ENCODE measurements at places on chromosomes 5 and 9.
A peak's percentile ranks its signal among the peaks of the same experiment; 100 is the strongest.

DNA sequence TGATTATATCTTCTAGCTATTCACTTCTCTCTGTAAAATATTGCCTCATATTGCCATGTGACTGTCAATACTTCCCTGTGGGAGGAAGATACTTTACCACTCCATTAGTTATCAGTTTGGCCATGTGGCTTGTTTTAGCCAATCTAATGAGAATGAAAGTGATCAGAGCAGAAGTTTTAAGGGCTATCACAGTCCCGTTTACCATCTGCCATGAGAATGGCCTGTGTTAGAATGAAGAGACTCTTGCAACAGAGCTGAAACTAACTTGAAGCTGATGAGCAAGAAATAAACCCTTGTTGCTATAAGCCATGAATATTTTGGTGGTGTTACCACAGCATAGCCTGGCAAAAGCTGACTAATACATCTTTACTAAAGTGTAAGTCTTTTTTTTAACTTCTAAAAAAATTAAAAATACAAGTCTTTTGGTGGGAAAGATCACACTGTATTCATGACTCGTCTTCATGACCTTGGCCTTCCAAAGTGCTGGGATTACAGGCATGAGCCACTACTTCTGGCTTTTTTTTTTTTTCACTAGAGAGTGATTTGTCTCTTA, 68.0 kb upstream of the CTNNA1 start:
- no peak for DNase-seq

GRCh38 chr9:14136646-14137370, 177.1 kb downstream of the NFIB start:
- DNase-seq = no peak

DNA sequence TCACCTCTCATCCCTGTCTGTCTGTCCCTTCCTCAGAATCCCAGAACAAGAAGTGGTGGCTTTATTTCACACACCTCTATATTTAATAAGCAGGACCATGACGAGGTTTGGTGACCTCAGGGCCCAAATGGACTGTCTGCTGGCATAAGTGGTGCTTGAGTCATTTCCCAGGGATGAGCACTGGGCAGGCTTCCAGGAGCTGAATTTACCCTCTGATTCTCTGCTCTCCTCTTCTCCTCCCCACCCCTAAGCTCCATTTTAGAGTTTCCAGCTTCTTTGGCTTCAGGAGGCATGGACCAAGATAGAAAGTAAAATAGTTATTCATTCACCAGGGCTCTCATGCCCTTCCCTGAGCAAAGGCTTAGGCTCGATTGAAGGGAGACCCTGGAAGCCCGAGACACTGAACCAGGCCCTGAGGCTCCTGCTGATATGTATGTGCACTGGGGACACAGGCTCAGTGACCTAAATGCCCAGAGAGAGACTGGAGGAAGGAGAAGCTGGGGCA, 69.1 kb downstream of the PPARGC1B start:
- DNase-seq = no peak

DNA sequence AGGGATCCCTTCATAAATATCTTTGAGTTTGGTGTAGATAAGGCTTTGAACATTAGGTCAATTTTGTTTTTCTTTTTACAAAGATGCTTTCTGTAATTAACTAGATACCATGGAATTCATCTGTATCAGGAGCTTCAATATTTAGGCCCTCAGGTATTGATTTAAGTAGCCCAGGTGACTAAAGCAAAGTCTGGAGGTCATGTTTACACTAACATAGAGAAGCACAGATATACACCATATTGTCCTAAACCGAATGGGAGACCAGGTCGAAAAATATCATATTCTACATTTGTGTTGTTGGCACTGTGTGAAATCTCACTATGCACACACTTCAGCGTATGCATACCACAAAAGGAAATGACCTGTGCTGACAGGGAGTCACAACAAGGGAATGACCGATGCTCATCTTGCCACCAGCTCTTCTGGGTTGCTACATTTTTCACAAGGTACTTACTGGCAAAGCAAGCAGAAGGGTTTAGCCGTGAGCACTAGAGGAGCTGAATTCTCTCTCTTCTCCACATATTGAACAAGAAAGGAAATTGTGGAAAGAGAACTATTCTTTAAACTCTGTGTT, 98.5 kb upstream of the IL7R start:
- DNase-seq = no peak

DNA sequence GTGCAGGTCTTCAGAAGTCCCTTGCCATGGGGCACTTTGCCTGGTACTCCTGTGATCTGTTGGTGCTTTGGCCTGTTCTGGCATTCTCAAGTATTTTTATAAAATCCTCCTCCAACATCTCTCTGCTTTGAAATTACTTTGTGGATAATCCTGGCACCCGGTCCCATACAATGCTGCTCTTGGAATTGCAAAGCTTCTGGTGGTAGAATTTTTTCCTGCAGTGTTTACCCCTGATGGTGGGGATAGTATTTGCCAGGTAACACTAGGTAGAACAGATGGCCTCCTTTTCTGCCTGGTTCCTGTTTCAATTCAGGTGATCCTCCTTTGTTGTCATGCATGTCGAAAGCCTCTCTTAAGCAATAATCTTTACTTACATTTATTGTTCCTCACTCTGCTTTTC, 109.8 kb upstream of the ATP10B start:
- no peak for DNase-seq

GRCh38 chr9:68974431-68974830, 39.5 kb downstream of the PRKACG start:
- DNase-seq = no peak

DNA sequence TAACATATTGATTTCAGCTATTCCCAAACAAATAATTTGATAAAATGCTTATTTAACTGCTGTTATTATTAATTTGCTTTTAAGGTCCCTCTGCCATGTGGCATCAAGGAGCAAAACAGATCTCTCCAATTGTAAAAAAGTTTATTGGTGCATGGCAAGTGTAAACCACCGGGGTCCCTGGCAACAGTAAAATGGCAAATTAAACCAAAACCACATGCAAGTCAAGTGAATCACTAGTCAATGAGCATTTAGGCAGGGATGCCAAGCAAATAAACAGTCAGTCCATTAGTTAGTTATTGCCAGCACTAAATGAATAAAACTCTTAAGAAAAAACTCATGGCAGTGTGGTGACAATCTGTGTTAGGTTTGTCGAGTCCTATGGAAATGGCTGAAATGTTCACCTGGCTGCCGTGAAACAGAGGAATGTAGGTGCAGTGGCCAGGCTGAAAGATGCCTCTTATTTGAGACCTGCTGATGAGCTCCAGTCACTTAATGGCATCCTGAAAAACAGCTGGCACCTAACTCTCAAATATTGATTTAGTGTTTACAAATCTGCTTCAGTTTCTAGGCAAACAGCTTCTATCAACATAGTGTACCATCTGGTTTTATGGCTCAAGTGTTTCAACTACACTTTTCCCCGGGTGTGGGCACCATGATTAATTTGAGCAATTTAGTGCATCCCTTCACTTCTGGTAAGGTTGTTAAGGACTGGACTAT, 296.5 kb upstream of the ITGA1 start:
- no peak for DNase-seq

DNA sequence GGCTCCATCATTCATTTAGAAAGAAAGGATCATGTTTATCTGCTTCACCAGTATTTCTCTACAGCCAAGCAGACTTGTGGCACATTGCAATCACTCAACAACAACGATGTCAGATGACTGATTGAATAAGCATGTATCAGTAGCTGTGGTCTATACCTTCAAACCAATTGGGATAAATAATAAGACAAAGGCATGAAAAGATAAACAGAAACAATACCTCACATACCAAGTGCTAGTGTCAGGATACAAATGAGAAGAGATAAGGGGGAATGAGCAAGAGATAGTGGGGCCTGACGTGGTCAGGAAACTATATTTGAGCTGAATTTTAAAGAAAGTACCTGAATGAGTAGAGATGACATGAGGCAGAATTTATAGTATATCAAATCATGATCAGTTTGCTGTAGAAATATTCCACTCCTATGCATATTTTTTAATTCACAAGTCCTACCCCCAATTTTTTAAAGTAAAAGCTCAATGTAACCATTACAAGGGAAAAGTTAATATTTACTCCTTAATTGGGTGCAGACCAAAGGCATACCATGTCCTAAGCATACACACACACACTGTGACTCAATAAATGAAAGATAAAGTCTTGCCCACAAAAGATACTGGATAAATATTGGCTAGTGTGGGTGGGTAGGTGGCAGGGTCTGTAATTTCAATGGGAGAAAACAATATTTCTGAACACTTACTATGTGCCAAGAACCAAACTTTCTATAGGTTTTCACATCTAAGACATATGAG, 284.5 kb downstream of the SPOCK1 start:
- DNase-seq = no peak

DNA sequence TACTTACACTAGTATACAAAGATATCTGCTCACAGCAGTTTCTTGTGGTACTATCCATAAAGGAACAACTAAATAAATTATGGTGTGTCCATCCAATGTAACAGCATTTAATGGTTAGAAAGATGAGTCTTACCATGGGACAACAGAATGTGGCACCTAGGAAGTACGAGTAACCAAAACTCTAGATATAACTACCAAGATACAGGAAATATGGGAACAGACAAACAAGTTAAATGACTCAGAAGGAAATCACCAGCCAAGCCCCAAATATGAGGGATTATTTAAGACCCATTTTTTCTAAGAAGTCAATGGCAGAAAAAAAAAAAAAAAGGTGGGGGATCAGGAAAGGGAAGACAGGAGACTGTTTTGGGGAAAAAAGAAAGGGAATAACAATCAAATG, 294.8 kb downstream of the PRELID2 start:
- DNase-seq = no peak

GRCh38 chr5:7495131-7495517, 99.2 kb downstream of the ADCY2 start:
- no peak for DNase-seq

- DNase-seq = no peak
Measured at GRCh38 chr5:126009566-126009965, 413.6 kb upstream of the GRAMD2B start.

GRCh38 chr5:153901449-153901848, 137.3 kb downstream of the FAM114A2 start:
- no peak for DNase-seq

- no peak for DNase-seq
Measured at GRCh38 chr9:133201424-133202144, 7.5 kb downstream of the OBP2B start.

DNA sequence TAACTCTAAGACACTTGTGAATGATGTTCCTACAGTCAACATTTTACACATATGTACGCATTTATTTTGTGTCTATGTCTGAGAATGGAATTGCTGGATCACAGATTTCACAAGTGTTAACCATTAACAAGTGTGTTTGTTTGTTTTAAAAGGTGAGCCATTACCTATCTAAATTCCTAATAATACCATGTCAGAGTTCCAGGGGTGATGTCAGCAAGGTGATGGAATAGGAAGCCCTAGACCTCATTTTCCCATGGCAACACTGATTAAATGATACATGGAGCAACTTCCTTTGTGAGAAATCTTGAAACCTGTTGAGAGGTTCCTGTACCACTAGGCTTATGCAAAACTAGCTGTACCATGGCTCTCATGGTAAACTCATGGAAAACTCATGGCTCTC, 309.7 kb downstream of the CYLC2 start:
- DNase-seq = no peak

DNA sequence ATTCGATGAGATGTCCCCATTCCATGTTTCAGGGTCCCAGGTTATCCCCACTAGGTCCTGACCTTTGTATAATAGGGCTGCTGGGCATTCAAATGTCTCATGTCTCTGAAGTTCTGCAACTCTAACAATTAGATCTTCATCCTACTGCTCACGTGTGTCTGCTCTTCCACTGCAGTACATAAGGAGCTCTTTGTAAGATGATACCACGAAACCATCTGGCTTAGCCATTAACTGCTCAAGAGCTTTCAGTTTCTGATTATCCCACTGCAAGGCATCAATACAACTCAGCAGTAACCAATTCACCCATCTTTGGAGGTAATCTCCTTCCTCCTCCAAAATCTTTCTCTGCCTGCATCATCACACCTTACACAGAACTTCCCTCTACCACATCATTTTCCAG, 49.9 kb upstream of the PPP2CA start:
- no peak for DNase-seq

DNA sequence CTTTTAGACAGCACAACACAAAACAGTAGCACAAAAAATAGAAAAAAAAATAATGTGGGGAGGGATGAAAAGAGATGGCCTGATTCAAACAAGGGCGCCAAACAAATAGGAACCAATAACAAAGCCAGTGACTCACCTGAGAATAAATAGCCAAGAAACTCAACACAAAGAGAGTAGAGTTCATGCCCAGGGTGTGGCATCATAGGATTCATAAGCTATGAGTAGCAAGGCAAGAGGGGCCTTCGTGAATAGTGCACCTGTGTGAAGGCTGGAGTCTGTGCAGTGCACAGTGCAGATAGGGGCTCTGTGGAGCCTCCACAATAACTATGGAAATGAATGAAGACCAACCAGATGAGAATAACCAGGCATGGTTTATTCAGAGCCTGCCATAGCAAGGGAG, 541.7 kb downstream of the SPOCK1 start:
- no peak for DNase-seq

GRCh38 chr5:42949348-42950115, 90.6 kb downstream of the ANXA2R start:
- DNase-seq = peak; percentile 33

- DNase-seq = no peak
Measured at GRCh38 chr9:2576631-2577030, 45.0 kb upstream of the VLDLR start.

- DNase-seq = no peak
Measured at GRCh38 chr9:113677057-113677456, 199.1 kb upstream of the ZNF618 start.

- no peak for DNase-seq
Measured at GRCh38 chr5:5235685-5236084, 95.6 kb downstream of the ADAMTS16 start.

DNA sequence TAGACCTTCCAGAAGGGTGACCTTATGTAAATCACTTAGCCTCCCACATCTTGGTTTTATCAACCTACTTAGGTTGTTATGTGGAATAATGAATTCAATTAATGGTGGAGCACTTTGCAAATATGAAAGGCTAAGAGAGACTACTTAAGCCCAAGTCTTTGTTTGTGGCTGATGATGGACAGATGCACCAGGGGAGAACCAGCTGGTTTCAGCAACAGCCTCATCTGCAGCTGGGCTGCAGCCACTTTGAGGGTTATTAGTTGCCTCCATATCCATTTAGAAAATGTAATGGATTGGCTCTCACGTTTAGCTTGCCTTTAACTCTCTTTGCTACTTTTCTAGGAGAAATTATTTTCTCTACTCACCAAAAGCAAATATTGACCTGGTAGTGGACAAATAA, 146.6 kb downstream of the ESM1 start:
- no peak for DNase-seq

- DNase-seq = no peak
Measured at GRCh38 chr5:147831465-147831864, at the start of gene SPINK1. TSS of gene SPINK1 (minus strand) at chr5:147831671. CDS start at chr5:147831577, 94 bp downstream.

DNA sequence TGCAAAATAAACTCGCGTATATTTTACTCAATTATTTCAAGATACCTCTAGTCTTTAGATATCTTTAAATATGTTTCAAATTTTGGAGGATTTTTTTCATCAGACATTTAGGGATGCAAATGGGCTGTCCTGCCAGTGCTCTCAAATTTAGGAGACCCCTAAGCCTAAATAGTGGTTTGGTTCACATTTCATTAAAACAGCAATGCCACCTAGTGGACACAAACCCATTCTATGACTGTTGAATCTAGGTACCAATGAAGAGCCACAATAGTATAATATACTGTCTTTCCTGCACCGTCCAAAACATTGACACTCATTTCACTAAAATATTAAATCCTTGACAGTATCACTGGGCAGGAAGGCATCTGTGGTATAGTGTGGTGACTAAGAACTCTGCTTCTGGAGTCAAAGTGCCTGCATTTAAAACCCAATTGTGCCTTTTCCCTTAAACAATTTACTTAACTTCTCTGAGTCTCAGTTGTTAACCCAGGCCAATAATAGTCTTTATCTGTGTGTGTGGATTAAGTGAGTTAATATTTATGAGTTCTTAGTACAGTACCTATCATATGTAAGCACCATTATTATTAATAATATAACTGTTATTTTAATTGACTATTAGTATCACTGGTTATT, 148.0 kb downstream of the RORB start:
- no peak for DNase-seq

All from effector CD8-positive, alpha-beta T cell (primary cell).